ENCODE measurements at places on chromosomes 1 and 21.

GRCh38 chr1:20365421-20366055, 74.9 kb downstream of the VWA5B1 start:
- no peak for DNase-seq

DNA sequence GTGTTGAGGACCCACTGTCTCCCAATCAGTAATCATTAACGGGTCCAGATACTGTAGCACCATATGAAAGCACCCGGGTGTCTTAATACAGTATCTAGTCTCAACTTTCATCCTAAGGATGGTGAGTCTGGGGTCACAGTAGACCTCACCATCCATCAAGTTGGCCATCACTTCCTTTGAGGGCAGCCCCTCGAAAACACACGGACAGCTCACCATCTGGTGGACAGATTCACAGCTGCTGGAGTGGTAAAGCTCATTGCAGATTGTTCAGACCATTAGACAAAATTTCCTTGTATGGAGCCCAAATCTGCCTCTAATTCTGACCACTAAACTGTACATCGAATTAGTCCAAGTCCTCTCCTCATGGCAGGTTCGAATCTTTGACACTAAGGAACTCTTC, 123.1 kb downstream of the PGBD5 start:
- DNase-seq: no peak

DNA sequence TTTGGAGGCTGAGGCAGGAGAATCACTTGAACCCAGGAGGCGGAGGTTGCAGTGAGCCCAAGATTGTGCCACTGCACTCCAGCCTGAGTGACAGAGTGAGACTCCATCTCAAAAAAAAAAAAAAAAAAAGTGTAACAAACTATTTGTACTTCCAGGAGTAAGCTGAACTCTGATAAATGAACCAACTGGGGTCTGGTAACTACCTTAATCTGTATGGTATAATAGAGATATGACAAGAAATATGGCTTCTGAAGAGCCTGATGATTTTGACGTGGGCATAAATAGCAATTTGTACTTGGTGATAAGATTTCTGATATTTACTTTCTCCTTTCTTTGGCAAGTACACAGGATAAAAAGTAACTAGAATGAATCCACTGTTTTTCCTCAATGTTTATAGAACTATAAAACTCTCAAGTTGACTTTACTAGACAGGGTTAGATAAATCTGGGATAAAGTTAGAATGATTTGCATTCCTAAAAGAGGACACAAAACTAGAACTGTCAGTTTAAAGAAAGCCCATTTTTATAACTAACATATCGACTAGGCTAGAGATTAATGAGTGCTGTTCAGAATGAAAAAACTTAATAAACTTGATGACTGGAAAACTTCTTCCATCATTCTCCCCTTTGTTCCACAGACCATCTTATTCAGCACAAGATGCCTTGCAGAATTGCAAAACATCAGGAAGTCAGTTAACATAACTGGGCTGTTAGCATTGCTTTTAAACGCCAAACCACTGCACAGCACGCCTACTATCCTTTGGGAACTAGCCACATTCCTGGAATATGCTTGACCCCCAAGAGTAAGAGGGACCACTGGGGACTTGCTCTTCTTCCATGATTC, 51.5 kb upstream of the EDARADD start:
- DNase-seq: no peak

DNA sequence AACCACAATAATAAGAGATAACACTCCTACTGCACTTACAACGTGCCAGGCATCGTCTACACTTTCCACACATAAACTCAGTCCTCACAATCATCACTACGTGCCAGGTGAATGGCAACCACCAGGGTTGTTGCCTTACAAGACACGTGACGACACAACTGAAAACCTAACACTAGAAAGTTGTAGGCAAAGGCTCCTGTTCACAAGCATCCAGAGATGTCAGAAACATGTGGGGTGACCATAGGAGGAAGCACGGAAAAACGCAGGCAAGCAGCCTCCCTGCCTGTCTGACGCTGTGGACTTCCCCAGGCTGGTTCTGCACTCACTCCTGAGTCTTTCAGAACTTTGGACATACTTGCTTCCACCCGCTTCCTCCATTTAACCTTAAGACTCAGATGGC, 7.0 kb downstream of the CAPZB start:
- DNase-seq: no peak

DNA sequence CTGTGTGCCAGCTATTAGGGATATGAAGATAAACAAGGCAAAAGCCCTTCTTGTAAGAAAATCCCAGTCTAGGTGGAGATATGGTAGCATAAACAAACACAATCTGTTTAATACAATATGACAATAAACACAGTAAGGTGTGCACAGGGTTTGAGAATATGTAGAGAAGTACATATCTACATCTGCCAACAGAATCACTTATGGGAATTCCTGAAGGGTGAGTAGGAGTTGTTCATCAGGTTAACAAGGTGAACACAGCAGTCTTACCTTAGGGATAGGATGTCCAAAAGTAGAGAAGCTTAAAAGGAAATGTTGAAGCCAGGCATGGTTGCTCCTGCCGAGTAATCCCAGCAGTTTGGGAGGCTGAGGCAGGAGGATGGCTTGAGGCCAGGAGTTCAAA, 57.7 kb upstream of the LRRC7 start:
- no peak for DNase-seq

- DNase-seq: no peak
Observed at GRCh38 chr1:41670217-41670957, 185.9 kb upstream of the EDN2 start.

- DNase-seq: peak; percentile 62
Observed at GRCh38 chr1:204858363-204858821, 12.3 kb upstream of the NFASC start.

DNA sequence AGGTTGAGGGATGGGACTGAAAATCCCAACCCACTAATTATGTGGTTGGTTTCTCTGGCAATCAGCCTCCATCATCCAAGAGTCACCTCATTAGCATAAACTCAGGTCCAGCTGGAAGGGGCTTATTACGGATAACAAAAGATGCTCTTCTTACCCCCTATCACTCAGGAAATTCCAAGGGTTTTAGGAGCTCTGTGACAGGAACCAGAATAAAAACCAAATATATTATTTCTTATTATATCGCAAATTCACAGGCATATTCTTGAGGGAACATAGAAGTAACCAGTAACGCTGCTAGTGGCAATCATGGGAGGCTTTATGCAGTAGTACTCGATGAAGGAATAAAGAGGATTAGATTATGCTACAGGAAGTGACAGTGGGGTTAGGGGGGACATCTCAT, 59.7 kb downstream of the ATF6 start:
- no peak for DNase-seq

- DNase-seq: no peak
Observed at GRCh38 chr21:44556879-44557278, 1.7 kb downstream of the KRTAP10-3 start.

DNA sequence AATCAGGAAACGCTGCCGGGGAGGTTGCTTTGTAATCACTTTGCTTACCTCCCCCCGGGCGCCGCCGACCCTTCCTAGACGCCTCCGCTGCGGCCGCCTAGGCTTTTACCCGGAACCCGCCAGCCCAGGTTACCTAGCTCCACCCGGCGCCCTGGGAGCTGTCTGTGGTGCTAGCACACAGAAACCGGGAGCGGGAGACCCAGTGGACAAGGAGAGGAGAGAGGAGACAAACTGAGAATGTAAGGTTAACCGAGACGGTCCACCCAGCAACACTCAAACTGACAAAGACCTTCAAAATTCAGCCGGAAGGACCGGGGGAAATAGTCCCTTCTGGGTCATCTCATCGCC, 9.8 kb downstream of the BARHL2 start:
- DNase-seq: no peak

DNA sequence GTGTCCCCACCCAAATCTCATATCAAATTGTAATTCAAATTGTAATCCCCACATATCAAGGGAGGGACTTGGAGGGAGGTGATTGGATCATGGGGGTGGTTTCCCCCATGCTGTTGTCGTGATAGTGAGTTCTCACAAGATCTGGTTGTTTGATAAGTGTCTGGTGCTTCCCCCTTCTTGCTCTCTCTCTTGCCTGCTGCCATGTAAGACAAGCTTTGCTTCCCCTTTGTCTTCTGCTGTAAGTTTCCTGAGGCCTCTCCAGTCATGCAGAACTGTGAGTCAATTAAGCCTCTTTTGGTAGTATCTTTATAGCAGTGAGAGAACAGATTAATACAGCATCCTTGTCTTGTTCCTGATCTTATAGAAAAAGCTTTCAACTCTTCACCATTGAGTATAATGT, 6.5 kb upstream of the LRRC39 start:
- DNase-seq: no peak

- DNase-seq: no peak
Observed at GRCh38 chr1:240284656-240285414, 193.2 kb downstream of the FMN2 start.

DNA sequence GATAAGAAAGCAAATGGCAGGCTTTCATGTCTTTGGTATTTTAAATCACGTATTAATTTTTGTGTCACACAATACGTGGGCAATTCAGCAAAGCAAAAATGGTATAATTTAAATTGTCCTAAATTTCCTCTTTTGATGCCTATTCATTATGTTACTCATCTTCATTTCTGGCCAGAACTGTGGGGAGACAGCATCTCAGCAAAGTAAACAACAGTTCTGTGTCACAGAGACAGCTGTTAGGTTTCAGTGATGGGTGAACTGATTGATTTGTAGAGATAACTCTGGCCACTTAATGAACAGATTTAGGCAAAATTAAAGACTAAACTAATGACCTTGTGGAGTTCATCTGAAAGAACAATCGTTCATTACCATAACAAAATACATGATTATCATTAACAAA, 49.2 kb downstream of the FH start:
- no peak for DNase-seq

DNA sequence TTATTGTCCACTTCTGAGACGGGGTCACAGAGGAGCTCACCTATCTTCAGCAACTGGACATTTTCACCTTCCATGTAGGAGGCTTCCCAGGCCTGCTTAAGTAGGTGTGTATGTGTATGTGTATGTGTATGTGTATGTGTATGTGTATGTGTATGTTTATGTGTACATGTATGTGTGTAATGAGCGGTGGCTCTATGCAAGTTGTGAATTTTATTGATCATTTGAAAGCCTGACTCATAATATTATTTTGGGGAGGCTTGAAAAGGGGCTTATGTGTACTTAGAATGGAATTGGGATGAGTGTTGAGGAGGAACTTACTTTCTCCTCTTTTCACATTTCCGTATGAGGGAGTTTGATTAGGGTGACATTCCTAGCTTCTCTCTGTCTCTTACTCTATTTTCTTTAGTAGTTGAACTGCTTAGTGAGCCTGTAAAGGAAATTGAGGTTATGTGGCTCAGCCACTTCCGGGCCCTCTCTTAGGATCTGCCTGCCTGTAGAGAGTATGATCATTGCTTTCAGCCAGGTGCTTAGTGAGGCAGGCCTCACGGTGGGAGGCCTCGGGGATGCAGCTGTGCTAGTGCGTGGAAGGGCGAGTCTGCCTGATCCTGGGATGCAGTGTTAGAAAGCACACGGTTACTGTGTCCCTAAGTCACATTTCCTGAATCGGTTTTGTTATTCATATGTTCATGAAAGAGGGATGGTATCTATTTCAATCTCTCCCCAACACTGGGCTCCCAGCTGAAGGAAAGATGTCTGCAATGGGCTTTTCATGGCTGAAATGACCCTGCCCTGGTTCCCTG, 61.0 kb downstream of the IER5 start:
- DNase-seq: no peak

DNA sequence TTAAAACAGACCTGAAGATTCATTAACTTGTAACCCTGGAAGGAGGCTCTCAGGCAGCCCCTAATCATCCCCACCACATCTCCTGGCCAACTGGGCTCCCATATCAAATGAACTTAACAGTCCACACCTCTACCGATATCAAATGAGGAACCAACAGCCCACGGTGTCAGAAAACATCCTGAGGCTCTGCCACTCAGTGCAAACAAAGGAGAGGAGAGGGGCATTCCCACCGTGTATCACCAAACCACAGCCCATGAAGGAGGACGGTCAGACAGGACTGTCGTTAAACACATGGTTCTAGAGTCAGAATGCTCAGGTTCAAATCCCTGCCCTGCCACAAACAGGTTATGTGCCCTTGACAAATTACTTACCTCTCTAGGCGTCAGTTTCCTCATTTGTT, 52.5 kb downstream of the ERI3 start:
- no peak for DNase-seq

GRCh38 chr1:8536515-8536914, 218.6 kb downstream of the SLC45A1 start:
- no peak for DNase-seq

- no peak for DNase-seq
Observed at GRCh38 chr1:117698398-117699160, 92.7 kb downstream of the TENT5C start.
